ENCODE measurements at places on chromosomes 5 and 9.

DNA sequence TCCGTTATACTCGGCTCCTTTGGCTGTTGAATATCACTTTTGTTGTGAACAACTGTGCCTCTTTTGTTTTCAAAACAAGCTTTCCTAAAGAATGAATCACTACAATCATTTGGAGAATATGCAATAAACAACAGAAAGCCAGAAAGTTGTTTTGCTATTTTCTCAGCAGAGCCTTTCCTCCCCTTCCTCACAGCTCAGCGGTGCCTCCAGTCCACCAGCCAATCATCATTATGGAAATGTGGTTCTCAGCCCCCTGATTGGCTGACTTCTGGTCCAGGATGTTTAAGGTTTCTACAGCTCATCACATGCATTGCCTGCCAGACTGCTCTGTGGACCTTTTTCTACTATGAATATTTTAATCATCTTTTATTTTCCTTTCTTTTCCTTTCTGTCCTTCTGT, 9.1 kb upstream of the ZNF608 start:
- no peak for DNase-seq

GRCh38 chr5:17287501-17288155, 70.2 kb downstream of the BASP1 start:
- no peak for DNase-seq

DNA sequence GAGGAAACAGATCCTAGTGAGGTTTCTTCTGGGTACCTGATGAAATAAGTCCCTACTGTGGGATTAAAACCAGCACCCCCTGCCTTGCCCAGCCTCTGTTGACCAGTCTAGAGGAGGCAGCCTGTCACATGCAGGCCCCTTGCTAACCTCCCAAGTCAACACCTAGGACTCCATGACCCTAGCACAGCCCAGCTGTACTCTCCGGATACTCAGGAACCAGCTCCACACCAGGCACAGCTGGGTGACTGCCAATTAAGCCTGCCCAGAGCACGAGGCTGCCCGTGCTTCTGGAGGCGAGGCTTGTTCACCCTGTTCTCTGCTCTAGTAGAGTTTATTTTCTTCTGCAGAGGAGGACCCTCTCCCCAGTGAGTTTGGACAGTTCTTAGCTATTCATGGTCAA, 92.5 kb downstream of the SNX24 start:
- DNase-seq: no peak

DNA sequence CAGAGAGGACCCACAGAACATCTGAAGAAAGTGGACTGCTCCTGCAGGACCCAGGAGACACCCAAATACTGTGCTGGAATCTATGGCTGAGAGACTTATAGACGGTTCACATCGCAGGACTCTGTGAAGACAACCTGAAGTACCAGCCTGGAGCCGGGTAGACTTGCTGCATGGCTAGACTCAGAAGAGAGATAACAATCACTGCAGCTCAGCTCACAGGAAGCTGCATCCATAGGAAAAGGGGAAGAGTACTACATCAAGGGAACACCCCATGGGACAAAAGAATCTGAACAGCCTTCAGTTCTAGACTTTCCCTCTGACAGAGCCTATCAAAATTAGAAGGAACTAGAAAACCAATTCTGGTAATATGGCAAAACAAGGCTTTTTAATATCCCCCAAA, 26.5 kb upstream of the TRIM36 start:
- no peak for DNase-seq

GRCh38 chr5:11777096-11777495, 127.2 kb downstream of the CTNND2 start:
- DNase-seq: no peak

- no peak for DNase-seq
These were observed 28.4 kb downstream of the VCP start for GRCh38 chr9:35044071-35044470.

- DNase-seq: no peak
These were observed 1847.1 kb upstream of the NUDT12 start for GRCh38 chr5:105409695-105410094.

- DNase-seq: no peak
These were observed 136.3 kb downstream of the ACTBL2 start for GRCh38 chr5:57346328-57346727.

DNA sequence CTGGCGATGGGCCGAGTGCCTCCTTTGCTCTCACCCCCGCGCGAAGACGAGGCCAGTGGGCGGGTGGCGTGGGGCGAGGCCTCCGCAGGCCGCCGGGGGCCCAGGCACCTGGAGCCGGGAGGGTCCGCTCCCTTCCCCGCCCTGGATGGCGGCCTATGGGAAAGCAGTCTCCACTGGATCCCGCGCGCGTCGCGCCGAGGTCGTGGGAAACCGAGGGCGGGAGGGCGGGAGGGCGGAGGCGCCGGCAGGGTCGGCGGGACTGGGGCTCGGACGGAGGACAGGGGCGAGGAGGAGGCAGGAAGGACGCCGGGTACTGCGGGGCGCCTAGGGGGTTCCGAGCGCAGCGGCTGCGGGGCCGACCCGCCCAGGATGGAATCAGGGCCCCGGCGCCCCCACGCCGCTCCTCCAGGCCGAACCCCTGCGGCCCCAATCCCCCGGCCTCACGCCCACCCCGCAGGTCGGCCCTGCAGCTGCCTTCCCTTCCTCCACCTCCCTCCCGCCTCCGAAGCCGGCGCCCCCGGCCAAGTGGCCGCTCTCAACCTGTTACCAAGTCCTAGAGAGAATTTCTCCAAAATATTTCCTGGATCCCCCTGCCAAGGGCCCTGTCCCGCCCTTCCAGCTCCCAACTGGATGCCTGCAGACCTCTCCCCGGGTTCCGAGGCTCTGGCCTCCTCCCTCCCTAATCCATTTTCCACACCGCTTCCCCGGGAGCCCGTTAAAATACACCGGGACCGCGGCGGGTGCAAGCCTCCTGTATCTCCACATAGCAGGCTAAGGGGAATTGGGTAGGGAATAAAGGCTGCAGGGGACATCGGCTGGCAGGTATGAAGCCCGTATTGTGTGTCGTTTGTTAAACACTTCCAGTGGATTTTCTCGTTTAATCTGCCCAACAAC, 146.3 kb downstream of the ERCC6L2 start:
- DNase-seq: no peak

DNA sequence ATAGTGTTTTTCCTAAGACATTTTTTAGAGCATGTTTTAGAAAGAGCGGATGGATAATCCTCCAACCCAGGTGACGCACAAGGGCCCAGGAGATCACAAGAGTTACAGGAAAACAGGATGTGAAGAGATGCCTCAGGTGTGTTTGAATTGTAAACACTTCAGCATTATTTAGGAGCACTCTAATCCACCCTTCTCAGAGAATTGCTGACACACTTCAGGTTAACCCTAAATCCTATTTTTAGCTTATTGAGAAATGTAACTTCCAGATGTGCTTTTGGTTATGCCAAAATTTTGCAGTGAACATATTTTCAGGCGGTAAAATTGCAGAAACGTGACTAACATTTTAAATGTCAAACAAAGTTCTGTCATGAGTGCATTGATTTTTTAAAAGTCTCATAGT, 755.4 kb upstream of the CTNND2 start:
- no peak for DNase-seq

DNA sequence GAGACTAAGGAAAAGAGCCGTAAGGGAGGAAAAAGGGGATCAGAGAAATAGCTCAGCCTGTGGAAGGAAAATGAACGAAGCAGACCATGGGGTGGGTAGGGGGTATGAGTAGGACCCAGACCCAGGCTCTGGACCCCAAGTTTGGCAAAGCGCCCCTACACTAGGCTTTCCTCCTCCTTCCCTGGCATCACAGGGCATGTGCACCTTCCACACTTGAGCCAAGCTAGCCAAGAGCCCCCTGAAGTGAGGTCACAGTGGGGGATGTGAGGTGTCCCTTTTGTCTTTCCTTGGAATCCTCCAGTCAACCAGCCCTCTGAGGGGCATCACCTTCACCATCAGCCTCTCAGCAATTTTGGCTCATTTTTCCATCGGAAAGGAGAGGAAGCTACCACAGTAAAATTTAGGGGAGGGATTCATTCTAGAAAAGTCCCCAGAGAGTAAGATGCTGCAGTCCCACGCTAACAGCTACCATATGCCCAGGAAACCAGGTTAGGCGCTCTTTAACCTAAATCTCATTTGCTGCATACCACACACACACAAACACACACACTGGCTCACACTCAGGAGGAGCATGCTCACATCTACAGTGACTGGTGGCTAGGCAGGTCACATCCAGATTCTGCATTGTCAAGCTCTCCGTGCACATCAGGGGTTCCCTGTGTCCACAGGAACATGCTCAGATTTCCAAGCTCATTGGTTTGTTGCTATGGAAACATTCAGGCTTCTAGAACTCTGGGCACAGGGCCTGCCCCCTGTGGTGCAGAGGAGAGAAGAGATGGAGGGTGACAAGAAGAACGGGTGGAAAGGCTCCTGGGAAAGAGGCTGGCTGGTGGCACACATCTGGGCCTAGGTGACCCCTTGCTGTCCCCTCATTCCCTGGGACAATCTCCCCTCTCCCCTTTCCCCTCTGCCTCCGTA, 9.9 kb downstream of the REEP2 start:
- DNase-seq: no peak

GRCh38 chr5:14305045-14305444, 161.9 kb downstream of the TRIO start:
- no peak for DNase-seq

DNA sequence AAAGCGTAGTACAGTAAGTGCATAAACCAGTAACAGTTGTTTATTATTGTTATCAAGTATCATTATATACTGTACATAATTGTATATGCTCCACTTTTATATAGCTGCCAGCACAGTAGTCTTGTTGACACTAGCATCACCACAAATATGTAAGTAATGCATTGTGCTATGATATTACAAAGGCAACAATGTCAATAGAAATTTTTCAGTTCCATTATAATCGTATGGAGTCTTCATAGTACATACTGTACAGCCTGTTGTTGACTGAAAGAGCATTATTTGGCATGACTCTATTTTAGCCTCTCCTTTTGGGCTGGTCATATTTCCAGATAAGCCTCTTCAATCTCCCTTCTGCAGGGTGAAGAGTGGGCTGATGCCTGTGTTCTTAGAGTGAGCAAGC, 40.4 kb downstream of the CFAP95 start:
- DNase-seq: no peak

DNA sequence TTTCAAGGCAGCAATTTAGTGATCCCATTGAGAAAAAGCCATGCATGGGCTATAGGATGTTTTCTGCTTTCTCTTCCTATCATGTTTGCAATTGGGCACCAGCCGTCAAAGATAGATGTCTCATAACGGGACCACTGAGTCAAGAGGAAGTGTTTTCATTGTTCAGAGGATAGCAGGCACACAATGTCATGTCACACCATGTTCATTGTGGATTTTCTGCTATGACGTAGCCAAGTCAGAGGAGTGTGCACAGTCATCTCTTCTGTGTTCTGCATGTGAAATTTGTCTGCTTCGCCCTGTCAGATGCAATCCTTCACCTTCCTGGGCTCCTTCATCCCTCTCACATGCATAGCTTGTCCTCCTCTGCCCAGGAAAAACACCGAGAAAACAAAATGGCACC, 106.0 kb downstream of the CD180 start:
- DNase-seq: no peak

- DNase-seq: no peak
These were observed 120.3 kb downstream of the SYK start for GRCh38 chr9:90921969-90922368.

- no peak for DNase-seq
These were observed 12.2 kb upstream of the GPR151 start for GRCh38 chr5:146528236-146528635.

- DNase-seq: no peak
These were observed 73.6 kb downstream of the TLR4 start for GRCh38 chr9:117777823-117778222.

DNA sequence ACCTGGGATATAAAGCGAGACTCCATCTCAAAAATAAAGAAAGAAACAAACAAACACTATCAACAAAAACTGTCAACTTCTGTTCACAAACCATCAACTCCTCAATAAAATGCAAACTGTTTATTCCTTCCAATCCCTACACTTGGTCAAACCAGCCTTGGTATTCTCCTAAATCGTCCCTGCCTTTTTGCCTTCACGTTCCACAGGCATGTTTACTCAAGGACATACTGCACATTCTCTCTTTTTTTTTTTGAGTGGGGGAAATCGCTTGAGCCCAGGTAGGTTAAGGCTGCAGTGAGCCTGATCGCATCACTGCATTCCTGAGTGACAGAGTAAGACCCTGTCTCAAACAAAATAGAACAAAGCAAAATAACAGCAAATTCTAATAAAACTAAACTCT, 13.0 kb downstream of the UBAP2 start:
- no peak for DNase-seq

- DNase-seq: no peak
These were observed 28.8 kb upstream of the ROR2 start for GRCh38 chr9:91978740-91979414.

DNA sequence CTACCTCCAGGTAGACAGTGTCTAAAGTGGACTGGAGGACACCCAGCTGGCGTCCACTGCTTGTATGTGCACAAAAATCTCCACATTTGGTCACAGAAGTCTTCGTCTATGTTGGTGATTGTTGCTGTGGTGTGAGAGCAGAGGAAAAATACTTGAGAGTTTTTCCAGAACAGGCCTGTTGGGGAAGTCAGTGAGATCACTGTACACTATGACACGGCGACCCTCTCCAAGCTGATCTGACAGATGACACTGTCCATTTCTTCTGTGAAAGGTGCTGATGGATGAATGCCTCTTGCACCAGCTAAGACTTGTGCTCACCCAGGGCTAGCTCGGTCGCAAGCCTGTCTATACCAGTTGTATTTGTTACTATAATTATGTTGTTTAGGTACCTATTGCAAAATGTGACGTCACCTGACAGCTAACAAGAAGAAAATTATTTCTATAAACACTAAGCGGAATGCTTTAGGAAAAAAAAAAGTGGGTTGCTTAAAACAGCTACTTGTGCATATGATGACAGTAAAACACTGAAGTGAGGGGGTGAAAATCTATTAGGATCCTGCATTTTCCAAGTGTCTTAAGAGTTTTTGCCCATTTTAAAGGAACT, 142.3 kb downstream of the ROR2 start:
- no peak for DNase-seq

- DNase-seq: no peak
These were observed 72.8 kb upstream of the IFNK start for GRCh38 chr9:27451207-27451797.

GRCh38 chr9:97524424-97524823, 23.0 kb downstream of the TMOD1 start:
- DNase-seq: no peak

DNA sequence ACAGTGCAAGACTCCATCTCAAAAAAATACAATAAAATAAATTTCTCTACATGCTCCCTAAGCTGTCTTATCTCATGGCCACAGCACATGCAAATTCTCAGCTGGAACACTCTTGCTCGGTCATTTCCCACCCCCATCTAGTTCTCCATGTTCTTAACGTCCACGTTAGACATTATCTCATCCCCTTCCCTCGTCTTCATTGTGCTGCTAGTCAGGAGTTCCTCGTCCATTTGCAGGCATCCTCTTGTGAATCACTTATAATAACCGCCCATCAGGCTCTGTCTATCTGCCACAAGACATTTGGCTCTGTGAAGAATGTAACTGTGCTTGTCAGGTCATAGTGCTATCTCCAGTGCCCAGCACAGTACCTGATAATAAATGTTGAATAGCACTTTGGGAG, 32.9 kb upstream of the GOLGA1 start:
- DNase-seq: no peak

DNA sequence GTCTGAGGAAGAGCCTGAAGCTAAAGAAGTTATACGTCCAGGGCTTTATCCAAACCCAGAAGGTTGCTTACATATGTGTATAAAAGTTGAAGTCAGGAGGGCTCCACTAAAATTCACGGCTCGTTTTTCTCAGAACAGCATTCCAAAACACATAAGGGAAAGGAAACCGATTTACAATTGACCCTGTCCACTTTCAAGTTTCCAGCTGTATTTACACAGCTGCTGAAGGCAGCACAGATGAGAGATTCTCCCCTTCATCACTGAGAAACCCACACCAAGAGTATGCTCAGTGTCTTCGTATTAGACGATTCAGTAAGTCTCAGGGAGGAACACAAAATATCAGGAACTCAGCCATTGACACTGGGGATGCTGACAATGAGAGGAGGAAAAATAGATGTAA, 5.9 kb upstream of the NREP start:
- no peak for DNase-seq
